Activated T-helper 1 cell treated with anti-CD3 and anti-CD28 coated beads, Interleukin-2, amount 50 U/mL, for 16 hours (primary cell): ENCODE measurements at places on chromosomes 5 and 9.

DNA sequence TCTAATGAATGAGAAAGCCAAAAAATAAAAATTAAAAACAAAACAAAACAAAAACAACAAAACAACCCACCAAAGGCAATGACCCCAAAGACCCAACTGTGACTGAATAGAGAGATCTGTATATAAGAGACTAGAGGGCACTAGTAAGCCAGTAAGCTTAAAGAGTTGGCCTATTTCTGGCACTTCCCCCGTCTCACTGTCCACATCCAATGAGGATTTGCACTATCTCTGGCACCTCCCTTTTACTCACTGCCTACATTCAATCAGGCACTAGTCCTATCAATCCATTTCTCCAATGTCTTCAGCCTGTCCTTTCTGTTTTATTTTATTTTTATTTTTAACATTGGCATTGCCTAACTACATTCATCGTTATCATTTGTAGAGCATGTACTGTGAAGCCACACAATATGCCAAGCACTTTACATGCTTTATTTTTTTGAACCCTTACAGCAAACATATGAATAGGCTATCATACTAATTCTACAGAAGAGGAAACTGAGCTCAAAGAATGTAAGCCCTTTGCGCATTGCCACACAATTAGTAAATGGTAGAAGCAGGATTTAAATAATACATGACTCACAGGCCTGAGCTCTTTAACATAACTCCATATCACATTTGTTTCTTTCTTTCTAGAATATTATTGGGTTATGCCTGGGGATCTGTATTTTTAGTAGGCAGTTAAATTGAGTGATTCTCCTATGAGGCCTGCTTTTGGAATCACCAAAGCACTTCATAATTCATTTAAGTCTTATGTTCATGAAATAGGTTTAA, 70.0 kb downstream of the C6 start:
- DNase-seq: no peak

- no peak for DNase-seq
These were observed 2.6 kb downstream of the FRMPD1 start for GRCh38 chr9:37653385-37653784.

- DNase-seq: no peak
These were observed 30.4 kb downstream of the PWWP2A start for GRCh38 chr5:160088805-160089204.

DNA sequence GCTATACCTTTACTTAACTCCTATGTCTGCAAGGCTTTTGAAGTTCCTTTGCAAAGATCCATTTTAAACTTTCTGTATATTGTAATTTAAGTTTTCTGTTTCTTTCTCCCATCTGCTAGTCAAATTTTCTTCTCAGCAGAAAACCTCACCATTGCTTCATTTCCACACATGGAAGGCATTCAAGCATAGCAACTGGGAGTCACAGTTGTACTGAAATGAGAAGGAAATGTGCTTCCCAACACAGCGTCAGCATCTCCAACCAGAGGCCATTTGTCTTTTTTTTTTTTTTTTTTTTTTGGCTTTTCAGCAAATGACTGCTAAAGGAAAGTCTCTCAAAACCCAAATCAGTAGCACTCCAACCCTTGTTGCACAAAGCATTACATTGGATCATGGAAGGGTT, 92.5 kb downstream of the RAB3C start:
- no peak for DNase-seq

DNA sequence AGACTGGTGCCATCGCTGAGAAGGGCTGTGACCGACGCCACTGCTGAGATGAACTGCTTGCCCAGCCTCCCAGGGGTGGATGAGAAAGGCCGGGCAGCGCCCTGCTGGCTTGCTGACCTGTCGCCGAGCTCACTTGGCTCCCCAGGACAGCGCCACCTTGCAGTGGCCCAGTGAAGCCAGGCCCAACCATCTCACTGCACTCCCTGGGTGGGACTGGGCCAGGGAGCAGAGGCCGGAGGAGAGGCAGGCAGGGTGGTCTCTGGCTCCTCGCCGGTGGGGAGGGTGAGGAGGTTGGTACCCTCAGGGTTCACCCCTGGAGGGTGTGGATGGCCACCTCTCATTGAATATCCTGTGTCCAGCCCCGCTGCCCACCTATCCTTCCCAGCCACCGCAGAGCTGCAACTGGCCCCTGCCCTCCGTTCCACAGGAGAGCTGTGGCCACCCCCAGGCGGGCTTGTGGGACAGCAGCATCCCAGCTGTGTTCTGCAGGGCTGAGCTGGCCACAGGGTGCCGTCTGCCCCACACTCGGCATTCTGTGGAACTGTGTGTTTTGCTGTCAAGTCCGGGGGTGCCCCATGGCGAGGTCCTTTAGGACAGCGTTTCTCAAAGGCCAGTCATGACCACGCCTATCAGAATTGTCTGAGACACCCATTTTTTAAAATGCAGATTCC, 41.0 kb upstream of the FCN2 start:
- DNase-seq: no peak

DNA sequence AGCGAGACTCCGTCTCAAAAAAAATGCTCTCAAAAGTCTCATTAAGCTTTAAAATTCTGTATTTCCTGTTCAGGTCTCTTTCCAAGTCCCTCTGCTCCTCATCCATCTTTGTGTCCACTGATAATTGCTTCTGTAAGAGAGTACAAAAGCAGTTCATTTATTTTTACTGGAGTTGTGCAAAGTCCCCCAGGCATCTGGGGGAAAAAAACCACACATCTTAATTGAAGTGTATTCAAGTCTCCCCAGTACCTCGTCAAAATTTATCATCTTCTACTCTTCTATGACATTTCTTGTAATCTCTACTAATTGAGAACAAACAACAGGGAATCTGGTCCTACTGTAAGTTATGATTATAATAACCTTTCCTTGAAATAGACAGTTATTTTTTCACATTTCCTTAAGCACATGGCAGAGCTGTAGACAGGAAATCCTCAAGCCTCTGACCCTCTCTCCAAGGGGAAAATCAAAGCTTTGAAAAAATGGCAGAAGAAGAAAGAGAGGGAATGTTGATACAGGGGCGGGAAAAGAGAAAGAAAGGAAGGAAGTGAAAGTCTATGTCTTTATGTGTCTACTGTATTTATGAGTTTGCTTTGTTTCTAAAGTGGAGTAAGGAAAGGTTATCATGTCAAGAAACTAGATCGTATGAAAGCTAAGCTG, 51.5 kb downstream of the RAI14 start:
- DNase-seq: no peak

DNA sequence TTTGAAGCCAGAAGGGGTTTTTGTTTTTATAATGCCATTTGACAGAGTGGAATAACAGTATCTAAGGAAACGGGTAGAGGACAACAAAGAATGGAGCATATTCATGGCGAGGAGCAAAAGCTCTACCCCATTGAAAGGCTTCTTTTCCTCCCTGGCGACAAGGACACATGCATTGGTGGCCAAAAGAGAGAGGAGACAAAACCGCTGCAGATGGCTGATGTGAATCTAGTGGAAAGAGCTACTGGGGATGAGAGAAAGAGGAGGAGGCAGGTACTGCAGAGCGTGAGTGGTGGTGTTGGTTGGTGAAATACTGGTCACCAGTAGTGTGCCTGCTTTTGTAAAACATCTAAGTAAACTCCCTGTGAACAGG, 491 bp downstream of the APC start:
- no peak for DNase-seq

DNA sequence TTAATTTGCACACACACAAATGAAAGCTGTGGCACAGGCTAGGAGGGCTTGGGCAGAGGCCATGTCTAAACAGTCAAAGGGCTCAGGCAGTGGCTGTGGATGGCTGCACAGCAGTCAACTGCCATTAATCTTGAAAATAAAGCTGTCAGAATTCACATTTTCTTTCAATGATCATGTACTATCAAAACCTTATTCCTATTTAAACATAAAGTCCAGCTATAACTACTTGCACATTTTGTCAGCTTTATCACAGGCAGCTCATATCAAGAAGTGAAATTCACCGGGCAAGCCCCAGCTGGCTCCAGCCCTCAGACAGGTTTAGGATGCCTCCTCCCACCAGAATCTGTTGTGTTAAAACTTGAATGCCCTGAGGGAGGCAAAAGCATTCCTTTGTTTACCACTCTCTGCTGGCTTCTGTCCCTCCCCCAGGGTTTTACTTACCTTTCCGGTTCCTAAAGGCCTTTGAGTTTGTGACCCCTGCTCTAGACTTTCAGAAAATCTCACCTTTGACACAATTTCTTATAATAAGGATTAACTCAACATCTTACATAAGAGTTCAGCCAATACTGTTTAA, 54.9 kb upstream of the GRAMD2B start:
- DNase-seq: no peak

DNA sequence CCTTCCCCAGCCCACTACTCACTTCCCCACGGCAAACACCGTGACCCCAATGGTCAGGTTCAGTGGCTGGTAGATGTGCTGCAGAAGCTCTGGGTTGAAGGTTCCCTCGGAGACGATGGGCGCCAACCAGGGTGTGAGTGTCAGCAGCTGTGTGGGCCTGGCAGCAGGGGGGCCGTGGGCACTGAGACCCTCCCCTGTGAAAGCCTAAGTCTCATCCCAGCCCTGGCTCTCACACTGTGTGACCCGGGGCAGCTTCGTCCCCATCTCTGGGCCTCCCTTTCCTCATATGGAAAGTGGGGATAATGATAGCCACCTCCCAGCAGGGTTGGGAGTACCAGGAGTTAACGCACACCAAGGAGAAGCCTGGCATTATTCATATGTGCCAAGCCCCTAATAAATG, 8.6 kb downstream of the GBGT1 start:
- no peak for DNase-seq

DNA sequence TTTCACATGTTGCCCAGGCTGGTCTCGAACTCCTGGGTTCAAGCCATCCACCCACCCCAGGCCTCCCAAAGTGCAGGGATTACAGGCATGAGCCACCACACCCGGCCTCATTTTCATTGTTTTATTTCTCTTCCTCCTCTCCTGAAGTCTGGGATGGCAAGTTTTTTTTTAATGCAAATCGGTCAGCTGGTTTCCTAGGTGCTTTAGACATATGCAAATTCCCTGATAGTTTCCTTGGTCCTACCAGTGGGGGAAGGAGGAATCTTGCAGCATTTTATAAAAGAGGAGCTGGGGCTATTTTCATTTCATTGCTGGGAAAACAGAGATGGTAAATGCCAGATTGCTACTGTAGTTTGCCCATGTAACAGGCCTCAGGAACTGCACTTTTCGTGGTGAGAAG, 179.4 kb downstream of the ACTL7B start:
- no peak for DNase-seq

- DNase-seq: no peak
These were observed 41.4 kb upstream of the SLCO6A1 start for GRCh38 chr5:102539996-102540728.
